Activated CD8-positive, alpha-beta memory T cell treated with anti-CD3 and anti-CD28 coated beads, Interleukin-2, amount 10 ng/mL, durations not matched to agents 7 days and 5 days (primary cell): ENCODE measurements at places on chromosomes 6 and 20. TPM values are rescaled to one million over a fixed set of nuclear protein-coding genes. Genes with fewer than 3 reads are reported as not detected.

CCN2 gene
- not detected for total RNA-seq

DNA sequence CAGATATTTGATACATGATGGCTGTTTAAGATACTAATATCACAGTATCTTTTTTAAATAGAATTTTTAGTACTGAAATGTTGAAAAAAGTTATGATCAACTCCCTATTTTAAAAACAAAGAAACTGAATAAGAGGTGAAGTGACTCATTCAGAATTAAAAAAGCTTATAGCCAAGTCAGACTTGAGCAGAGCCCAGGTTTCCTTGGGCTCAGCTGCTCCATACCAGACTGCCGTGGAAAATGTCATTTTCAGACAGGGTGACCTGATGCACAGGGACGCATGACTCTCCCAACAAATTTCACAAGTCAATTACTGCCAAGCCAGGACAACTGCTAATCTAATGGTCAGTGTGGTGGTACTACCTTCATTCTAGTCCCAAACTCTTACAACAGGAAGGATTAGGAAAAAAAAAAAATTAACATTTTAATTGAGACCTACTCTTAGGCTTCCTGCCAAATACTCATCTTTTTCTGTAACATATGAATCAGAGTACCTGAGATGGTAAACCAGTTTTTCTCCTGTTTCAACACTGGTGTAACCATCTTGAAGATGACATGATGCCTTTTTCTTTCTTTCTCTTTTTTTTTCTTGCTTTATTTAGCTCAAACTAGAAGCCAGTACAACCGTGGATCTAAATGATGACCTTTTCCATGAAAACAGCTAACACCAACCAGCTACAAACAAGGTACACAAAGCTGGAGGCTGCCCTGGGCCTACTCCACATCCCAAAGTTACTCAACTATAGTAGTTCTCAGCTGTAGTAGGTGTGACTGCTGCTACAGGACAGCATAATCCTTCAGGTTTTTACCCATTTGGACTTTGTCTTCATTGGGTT, 30.5 kb downstream of the SLC22A23 start:
- no peak for DNase-seq

CDH4 gene
- 0.02 TPM for total RNA-seq

DNA sequence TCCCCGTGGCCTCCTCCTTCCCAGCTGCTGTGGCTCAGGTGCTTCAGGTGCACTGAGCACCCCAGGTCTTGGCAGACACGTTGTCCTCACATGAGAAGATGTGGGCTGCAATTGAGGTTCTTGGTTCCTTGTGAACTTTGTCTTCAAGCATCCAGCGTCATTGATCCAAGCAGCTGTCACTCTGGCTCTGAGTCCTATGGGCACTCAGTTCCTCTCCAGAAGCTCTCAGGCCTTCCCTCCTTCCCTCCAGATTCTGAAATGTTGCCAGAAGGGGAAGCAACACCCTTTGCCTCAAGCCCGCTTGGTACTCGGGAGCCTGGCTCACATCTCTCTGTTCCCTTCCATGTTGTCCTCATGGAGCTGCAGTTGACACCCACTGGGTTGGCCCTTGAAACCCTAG, 8.4 kb upstream of the MRGBP start:
- no peak for DNase-seq

ADNP gene
- total RNA-seq, result 81.2 TPM

C6orf58 gene
- total RNA-seq, result not detected

KCNB1 gene
- not detected for total RNA-seq

DNA sequence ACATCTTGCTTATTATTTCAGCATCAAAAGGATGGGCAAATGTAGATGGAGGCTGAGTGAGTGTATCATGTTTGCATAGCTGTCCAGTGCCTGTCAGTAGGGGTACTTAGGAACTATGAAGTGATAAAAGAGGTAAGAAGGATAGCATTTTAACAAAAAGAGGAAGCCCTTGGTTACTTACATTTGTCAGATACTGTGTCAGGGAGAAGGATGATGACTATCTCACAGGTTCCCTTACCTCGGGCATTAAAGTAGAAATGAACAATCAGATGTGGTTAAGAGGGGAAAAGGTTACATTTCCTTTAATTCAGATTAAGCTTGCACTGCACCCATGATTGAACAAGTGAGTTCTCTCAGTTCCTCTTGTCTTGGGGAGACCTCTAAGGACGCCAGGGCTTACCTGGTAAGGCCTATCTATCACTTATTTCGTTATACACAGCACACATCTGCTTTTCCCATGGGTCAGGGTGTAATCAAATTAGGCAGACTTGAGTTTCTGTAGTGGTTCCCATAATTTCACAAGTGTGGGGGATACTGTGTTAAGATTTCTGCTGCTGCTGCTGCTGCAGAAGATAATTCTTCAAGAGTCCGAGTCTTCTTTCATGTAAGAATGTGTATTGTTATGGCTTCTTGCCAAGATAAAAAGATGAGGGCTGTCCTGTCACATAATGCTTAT, 4.5 kb downstream of the FOXO3 start:
- DNase-seq, result no peak

GRCh38 chr6:46909371-46909770, 12.4 kb downstream of the ADGRF5 start:
- DNase-seq, result no peak

DNA sequence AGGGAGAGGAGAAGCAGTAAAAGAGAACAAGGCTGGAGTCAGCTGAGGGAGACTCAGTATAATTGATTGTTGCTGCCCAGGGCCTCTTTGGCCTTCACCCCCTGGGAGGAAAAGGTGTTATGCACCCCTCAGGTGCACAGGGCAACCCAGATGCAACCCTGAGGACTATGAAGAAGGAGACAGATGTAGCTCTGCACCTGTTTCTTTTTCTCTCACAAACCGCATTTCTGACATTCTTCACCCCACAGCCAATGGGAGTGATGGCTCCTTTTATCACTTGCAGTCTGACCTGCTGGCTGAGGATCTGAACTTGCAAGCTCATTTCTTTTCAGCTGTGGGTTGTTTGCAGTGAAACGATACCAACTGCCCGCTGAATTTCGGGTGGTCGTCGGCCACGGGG, 64.1 kb upstream of the F13A1 start:
- no peak for DNase-seq

RIPOR3 gene
- total RNA-seq, result not detected

DNA sequence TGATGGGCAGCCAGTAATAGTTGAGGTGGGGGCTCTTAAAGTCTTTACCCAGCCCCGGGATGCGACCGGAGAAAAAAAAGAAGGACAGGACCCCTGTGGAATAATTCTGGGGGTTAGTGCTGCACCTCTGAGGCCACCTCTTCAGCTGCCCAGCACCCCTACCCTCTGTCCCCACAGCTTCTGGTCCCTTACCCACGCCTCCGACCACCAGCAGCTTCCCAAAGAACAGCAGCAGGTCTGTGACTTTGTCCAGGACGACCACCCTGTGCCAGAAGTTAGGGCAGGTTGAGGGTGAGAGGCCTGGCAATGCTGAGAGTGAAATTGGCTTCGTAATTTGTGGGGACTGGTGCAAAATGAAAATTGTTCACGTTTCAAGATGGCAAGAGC, 2.2 kb upstream of the NEU1 start:
- no peak for DNase-seq

OR2J2 gene
- not detected for total RNA-seq

GRCh38 chr6:138017166-138017757, 90.0 kb downstream of the PERP start:
- DNase-seq, result no peak

- no peak for DNase-seq
Measured at GRCh38 chr6:52570291-52570700, 6.6 kb downstream of the TRAM2 start.

SNAI1 gene
- 0.61 TPM for total RNA-seq

- no peak for DNase-seq
Measured at GRCh38 chr6:15147827-15148226, 98.0 kb upstream of the JARID2 start.
